ENCODE measurements at places on chromosomes 2 and 18.

- no peak for DNase-seq
Observed at GRCh38 chr2:205148755-205149154, 533.5 kb upstream of the NRP2 start.

- DNase-seq, result no peak
Observed at GRCh38 chr2:238597638-238598528, 171.2 kb downstream of the ASB1 start.

DNA sequence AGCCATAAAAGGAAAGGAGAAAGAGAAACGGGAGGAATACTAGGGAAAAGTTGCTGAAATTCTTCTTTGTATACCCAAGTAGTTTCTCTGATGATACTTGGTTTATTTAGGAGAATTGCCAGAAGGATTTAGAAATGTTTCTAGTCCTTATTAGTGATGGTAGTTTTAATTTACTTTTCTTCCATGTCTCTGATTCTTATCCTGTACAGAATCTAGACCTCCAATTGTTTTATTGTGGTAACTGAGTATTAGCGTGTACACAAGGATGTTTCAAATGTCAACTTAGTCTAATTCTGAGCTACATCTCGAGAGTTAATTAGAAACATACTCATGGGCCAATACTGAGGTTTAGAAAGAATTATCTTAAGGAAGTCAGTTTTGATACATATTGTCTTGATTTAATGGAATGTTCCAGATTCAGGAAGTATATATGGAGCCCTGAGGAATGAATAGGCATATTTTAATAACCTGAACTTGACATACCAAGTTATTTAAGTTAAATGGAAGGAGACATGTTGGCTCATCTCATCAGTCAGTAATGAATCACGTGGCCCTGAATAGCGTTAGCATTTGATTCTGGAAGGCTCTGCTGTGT lies 219.6 kb downstream of the LTBP1 start:
- DNase-seq, result no peak

DNA sequence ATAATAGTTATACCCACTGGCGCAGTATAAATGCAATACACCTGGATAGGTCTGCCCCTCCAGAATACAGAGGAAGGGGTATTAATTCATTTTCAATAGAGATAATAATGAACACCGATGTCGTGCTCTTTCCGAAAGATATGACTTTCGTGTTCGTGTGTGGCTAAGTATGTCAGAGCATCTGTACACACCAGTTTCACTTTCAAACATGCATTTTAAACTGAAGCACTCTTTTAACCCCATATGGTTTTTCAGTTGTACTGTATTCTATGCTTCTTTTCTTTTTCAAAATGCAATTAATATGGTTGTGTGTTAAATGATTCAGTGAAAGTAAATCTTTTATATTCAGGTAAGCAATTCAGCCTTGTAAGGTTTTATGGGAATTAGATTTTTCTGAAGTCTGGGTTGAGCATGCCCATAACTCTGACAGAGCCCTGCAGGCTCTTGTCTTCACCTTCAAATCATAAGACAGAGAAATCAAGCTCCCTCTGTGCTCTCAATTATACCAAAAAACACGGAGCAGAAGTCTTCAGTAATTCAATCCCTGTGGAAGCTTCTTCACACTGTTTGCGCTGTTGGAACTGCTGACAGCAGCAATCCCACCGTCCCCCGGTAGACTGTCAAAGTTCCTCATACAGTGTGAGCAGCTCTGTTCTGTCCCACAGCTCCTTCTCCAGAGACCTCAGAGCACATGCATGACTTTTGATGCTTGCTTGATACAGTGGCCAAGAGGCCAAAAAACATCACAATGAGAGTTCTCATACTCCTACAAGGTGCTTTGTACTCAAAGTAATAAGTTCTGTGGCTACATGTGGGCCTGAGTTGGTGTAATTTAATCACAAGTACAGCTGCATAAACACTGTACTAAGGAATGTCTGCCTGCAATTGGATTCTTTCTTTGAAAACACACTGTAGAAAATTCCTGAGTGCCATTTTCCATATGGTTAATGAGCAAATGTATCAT lies 186.8 kb downstream of the ZNF521 start:
- no peak for DNase-seq

GRCh38 chr2:33111002-33111446 lies 164.3 kb downstream of the LTBP1 start:
- DNase-seq, result no peak

GRCh38 chr2:43121580-43122314 lies 104.7 kb downstream of the ZFP36L2 start:
- DNase-seq, result peak; percentile 15

DNA sequence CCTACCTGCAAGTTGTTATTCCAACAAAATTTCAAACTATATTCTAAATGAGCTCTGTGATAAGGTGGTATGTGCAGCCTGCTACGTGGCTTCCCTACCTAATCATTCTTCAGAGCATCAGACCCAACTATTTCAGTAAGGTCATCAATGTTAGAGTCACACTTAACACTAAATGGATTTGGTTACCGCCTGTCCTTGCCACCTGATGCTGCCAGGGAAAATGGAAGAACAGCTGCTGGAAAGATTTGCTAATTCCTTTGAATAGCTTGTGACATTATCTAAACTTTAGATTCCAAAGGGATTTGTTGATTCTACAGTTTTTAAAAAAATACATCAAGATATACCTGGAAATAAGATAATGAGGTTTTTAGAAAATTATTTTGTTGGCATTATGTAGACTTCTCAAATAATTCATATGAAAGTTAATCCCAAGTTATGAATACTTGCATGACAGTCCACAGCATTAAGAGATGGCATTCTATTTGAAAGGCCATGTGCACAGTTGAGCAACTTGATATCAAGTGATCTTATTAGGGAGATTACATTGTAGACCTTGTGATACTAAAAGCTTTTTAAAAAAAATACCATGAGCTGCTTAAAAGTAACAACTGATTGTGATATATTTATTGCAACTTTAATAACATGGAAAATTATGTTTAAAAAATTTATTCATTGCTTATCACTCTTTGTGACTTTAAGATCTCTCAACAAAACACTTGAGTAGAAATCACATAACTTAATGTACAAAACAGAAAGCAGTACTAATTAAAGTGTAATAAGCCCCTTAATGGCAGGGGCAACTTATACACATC lies 98.3 kb upstream of the UGP2 start:
- no peak for DNase-seq

DNA sequence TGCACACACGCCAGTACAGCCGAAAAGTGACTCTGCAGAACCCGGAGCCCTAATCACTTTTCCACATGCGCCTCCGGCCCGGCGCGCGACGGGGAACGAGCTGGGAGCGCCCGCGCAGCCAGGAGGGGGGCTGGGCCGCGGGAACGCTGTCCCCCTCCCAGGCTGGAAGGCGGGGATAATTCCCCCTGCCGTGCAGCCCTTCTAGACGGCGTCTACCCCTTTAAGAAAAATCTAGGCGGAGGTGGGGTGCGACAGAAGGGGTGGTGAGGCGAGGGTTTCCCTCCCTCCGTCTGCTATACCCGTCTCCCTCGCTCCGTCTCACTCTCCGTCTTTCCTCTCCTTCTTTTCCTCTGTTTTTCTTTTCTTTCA lies 2.4 kb downstream of the CYP26B1 start:
- no peak for DNase-seq

DNA sequence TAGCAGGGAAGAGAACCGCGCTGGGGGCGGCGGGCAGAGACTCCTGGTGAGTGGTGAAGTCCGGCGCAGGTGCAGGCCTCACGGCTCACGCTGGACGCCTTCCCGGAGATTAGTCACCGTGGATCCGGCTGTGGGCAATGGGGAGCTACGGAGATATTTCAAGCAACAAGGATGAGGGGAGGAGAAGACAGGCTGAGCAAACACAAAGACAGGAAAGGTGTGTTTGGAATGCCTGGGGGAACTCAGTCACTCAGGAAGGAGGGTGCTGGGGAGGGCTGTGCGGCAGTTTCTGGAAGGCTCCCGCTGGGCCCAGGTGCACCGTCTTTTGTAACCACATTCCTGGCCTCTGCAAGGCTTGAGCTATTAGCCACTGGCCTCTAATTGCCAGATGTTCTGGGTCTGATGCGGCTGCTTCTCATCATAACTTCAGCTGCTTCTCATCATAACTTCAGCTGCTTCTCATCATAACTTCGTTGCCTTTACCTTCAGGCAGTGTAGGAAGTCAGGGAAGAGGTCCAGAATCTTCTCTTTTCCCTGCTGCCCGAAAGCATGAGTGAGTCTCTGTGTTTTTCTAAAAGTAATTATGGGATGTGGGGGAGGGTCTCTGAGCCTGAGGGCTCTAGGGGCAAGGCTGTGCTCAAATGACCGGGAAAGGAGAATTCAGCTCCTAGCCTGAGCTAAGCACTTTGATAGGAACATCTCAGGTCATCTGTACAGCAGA lies 118.9 kb downstream of the PXDN start:
- peak; percentile 96 for DNase-seq

- no peak for DNase-seq
Observed at GRCh38 chr2:187936228-187936627, 355.4 kb upstream of the GULP1 start.

GRCh38 chr2:205995260-205995659 lies 90.7 kb downstream of the INO80D start:
- no peak for DNase-seq

DNA sequence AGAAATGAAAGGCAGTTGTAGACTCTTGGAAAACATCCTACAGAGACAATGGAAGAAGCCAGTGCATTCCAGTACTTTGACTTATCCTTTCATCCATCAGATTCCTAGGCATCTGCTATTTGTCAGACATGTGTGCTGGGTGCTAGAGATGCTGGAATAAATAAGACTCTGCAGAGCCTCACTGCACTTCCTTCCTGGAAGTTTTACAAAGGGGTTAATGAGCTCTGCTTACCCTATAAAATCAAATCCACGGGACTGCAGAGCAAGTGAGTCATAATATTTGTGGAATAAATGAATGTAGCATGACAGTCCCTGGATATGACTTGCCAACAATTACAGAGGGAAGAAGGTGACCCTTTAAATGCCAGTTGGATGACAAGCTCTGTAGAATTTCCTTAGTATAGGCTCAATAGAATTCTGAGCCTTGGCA lies 52.7 kb upstream of the NPAS2 start:
- no peak for DNase-seq

DNA sequence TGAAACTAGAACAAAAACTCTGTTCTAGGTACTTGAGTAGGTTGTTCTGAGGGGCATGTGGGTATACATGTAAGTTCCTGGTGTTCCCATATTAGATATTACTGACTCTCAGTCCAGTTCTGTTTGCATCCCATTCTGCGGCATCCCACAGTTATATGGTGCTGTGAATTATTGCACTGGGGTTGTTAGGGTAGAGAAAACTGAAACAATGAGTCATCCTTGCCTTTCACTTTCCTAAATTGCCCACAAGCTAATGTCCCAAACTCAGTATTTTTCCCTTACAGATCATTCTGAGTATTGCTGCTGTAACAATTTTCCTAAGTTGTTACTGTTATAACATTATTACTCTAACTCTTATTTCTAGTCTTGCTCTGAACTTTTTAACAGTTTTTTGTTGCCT lies 3.0 kb downstream of the WDR75 start:
- DNase-seq, result no peak

All from RWPE2 (cell line).